Naive thymus-derived CD8-positive, alpha-beta T cell (primary cell): ENCODE measurements at places on chromosomes 6 and 20. TPM values are rescaled to one million over a fixed set of nuclear protein-coding genes. Genes with fewer than 3 reads are reported as not detected.
A peak's percentile ranks its signal among the peaks of the same experiment; 100 is the strongest.

- DNase-seq, result no peak
Measured at GRCh38 chr6:33160728-33161344, 31.4 kb downstream of the COL11A2 start.

The GJA10 gene
- polyA plus RNA-seq, result not detected

The DLK2 gene
- polyA plus RNA-seq, result 0.22 TPM

DNA sequence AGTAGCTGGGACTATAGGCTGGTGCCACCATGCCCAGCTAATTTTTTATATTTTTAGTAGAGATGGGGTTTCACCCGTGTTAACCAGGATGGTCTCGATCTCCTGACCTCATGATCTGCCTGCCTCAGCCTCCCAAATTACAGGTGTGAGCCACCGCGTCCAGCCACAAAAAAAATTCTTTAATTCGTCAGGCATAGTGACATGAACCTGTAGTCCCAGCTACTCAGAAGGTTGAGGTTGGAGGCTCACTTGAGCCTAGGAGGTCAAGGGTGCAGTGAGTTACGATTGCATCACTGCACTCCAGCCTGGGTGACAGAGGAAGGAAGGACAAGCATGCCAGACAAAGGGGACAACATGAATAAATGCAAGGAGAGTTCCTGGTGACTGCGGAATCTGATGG lies 19.5 kb upstream of the ASXL1 start:
- DNase-seq, result no peak

The SAMD3 gene
- 91.4 TPM for polyA plus RNA-seq

- DNase-seq, result no peak
Measured at GRCh38 chr6:90078513-90079289, 184.4 kb downstream of the GJA10 start.

The CST4 gene
- not detected for polyA plus RNA-seq

GRCh38 chr6:38233161-38233791 lies 406.5 kb downstream of the BTBD9 start:
- no peak for DNase-seq

DNA sequence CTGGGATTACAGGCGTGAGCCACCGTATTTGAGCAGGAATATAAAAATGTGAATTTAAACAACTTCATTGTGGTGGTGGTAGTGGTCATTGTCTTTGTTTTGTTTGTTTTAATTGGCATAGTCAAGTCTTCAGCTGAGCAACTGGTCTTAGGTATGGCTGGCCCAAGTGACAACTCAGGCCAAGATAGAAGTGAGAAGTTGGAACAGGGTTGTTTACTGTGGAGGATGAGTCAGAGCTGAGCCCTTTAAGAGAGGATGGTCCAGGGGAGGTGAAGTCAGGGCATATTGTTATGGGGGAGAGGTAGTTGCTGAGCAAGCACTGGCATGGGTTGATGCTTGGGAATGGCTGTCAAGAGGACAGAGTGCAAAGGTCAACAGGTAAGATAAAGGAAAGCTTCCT lies 308.2 kb downstream of the FARS2 start:
- DNase-seq, result no peak

GRCh38 chr6:80728830-80729229 lies 622.4 kb downstream of the BCKDHB start:
- DNase-seq, result no peak

The ADAM33 gene
- not detected for polyA plus RNA-seq

The MUCL3 gene
- polyA plus RNA-seq, result not detected

DNA sequence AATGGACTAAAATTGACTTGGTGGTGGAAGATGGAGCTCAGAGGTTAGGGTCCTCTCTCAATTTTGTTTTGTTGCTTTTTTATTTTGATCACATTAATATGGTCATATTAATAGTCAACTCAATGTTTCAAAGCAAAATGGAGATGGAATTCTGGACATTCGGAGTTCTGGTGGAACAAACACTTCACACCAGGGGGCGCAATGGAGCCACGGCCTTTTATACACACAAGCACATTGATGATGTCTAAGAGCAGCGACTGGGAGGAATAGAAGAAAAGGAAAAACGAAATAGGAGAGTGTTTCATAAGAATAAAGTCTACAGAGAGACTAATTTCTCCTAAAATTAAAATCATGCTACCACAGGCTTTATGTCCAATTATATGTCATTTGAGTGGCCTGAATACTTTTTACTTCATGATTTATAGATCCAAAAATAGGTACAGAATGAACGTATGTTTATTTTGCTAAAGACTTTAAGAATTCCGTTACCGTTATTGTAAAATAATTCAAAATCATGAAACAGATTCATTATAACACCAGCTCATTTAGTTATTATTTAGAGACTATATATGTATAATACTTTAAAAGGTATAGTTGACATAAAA lies 197.6 kb upstream of the SASH1 start:
- peak; percentile 4 for DNase-seq

The HLA-DRB1 gene
- polyA plus RNA-seq, result 11.5 TPM

GRCh38 chr6:7262746-7263518 lies 50.1 kb downstream of the SSR1 start:
- DNase-seq, result no peak

GRCh38 chr6:49327005-49327404 lies 136.0 kb downstream of the MMUT start:
- DNase-seq, result no peak

The PCIF1 gene
- polyA plus RNA-seq, result 60.8 TPM

GRCh38 chr20:57953638-57954037 lies 243.8 kb upstream of the PMEPA1 start:
- no peak for DNase-seq

GRCh38 chr20:10109641-10110040 lies 74.9 kb downstream of the ANKEF1 start:
- DNase-seq, result no peak

DNA sequence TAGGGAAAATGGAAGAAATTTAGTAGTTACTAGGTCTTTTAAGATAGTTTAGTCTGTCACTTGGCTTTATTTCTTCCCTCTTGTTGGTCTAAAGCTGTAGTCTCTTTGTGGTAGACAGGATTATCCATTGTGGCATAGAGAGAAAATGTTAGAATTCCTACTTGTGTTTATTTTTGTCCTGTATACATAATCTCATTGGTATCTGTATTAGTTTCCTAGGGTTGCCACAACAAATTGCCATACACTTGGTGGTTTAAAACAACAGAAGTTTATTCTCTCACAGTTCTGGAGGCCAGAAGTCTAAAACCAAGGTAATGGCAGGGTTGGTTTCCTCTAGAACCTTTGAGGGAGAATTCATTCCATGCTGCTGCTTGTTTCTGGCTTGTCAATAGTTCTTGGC lies 119.4 kb downstream of the ZFAND3 start:
- DNase-seq, result no peak

- no peak for DNase-seq
Measured at GRCh38 chr6:158730541-158730907, 80.7 kb downstream of the SYTL3 start.

The CPNE5 gene
- polyA plus RNA-seq, result 0.26 TPM

DNA sequence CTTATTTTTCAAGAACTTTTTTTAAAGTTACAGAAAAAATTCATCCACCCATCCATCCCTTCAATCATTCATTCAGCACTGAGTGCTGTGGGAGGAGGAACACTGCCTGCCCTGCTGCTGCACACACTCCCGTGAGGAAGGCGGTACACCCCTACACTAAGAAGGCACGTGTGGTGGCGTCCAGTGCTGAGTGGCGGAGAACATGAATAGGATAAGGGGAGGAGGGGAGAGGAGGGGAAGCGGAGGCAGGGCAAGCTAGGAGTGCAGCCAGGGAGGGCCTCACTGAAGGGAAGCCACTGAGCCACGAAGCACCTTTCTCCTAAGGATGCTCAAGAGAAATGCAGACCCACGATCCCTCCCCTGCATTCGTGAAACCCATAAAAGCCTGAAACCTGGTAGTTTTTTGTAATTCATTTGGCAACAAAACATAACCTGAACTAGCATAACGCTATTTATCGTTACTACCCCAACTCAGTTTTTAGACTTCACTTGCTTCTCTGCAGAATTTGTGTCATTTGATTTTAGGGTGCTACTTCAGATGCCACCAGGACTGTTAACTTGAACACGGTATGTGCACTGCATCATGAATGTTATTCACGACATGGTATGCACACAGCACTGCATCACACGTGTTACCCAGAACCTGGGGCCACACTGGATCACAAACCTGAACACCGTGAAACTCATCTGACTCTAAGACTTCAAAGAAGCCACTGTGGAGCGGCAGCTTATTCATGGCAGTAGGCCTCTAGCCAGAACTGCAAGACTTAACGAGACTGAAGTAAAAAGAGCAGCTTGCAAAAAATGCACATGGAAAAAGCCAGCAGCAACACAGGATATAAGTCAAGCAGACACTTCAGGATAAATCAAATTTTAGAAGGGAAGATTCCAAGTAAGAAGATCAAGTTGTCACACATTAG lies 3.5 kb downstream of the RNASET2 start:
- DNase-seq, result no peak

DNA sequence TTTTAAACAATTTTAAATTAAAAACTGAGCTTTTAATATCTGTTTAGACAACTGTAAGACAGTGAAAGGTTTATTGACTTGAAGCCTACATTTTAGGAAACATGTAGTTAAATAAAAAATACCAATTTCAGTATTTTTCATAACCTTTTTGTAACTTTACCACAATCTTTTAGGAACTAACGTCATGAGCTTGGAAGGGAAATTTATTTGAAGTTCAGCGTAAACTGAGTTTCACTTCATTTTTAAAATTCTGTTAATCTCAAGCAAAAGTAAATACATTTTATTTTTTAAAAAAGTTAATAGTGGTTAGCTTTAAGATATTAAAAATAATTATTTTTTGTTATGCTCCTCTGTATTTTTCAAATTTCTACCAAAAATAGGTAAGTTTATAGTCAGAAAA lies 5.5 kb downstream of the CST7 start:
- DNase-seq, result no peak

DNA sequence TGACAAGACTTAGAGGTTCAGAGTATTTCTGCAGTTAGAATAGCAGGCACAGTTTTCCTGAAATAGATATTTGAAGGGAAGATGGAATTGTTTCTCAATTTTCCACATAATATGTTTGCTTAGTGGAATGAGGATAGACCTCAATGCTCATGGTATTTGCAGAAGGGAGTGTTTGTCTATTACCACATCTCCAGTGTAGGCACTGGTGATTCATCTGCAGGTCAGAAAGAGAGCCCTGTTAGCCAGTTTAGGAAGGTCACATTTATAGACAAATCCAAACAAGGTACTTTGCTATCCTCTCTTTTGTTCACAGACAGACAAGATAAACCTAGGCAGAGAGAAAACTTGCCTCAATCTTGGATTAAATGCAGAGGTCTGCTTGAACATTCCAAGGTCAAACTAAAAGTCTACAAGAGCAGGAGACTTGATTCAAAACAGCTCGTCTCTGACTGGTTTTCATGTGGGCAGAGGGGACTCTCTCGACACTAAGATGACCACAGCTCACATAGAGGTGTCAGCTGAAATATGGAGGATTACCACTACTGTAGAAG lies 22.8 kb downstream of the ISM1 start:
- DNase-seq, result no peak

GRCh38 chr6:110873981-110874879 lies at the start of gene AMD1:
Gene AMD1 (plus strand): TSS chr6:110874785. CDS start chr6:110875106, 321 bp downstream.
- peak; percentile 95 for DNase-seq

DNA sequence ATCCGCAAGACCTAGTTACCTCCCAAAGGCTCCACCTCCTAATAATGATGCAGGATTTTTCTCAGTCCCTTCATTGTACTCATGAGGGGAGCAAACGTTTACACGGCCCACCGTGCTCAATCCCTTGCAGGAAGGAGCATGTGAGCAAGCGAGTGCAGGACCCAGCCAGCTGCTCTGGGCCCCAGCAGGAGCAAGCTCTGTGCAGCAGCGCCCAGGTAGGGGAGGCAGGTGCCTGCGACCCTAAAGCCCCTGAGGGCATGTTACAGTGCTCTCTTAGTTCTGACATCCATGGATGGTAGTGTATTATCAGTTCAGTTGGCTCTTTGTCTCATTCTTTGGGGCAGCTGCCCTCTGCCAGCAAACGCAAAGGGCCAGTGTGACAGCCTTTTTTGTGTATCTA lies 143.4 kb downstream of the TBXT start:
- no peak for DNase-seq

The PSORS1C2 gene
- polyA plus RNA-seq, result not detected

The SLC13A3 gene
- not detected for polyA plus RNA-seq

- DNase-seq, result no peak
Measured at GRCh38 chr6:74282143-74282689, 586.2 kb downstream of the CD109 start.

- no peak for DNase-seq
Measured at GRCh38 chr20:61696181-61696735, 369.4 kb downstream of the TAF4 start.

DNA sequence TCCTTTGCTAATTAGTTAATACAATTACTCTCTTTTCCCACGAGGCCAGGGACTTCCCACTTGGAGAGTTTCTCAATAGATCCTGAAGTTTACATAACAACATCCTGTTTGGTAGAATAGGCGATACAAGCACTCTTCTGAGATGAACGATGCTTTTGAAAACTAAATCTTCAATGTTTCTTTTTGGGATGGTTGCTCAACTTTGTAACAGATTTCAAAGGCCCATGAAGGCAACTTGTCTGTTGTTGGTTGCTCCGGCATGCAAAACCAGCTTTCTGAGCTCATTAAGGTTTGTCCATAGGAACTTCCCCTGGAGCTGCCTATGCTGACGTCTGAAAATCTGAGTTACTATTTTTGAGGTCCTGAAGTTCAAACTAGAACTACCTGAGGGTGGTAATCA lies 25.9 kb upstream of the ROS1 start:
- DNase-seq, result no peak

GRCh38 chr6:1337791-1338190 lies 25.9 kb downstream of the FOXQ1 start:
- no peak for DNase-seq

- DNase-seq, result no peak
Measured at GRCh38 chr6:6105472-6106036, 98.8 kb upstream of the NRN1 start.

DNA sequence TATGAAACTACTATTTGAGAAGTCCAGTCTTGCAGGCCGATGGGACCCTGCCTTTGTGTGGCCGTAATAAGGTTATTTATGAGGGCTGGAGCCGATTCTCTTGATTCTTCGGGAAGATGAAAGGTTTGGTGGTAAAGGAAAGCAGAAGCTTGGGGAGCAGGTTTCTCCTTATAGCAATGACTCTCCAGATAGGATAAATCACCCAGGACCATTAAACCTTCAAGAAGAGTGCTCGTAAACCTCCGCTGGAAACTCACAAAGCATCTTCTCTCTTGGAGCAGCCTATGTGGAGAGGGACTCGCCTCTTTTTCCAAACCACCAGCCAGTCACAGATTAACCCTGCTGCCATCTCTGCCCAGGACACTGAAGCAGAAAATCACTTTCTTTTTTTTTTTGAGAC lies 69.6 kb upstream of the SALL4 start:
- no peak for DNase-seq

The PTCRA gene
- polyA plus RNA-seq, result not detected

The L3MBTL3 gene
- polyA plus RNA-seq, result 4.2 TPM

DNA sequence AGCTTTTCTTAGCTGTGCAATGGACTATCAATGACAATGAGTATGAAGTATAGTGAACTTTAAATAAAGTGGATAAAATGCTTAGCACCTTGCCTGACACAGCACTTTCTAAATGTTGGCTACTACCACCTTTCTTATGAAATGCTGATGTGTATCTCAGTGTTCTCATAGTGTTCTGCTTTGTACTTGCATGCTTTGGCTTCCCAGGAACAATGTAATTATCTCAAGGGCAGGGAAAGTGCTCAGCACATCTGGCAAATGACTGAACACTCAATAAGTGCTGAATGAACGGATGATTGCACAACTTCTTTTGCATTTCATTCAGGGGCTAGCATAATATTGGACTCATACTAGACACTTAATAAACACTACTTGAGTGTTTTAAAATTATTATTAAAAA lies 28.2 kb upstream of the NOX3 start:
- no peak for DNase-seq
